B cell (primary cell): ENCODE measurements at places on chromosomes 7 and 10. TPM values are rescaled to one million over a fixed set of nuclear protein-coding genes. Genes with fewer than 3 reads are reported as not detected.
A peak's percentile ranks its signal among the peaks of the same experiment; 100 is the strongest.

DNA sequence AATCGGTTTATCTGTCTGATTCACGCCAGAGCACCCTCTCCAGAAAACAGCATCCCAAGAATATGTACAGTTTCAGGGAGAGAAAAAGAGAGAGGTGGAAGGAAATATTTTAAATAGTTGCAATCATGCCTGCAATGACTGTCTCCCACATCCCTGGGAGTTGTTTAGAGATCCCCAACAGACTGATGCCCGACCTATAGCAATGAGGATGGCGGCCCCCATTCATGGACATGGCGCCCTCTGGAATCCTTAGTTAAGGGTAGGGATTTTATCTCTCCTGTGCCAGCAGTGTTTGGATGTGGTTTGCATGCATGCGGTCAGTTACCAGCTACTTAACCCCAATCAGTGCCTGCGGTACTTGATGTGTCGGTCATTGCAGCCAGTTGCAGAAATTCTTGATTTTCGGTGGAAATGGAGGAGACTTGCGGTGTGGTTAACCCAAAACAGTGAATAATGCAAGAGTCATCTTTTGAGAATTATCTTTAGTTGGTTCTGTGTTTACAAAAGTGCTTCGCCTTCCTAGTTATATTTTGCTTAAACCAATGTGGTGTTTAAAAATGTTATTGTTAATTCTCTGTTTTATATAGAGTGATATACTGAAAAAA is 186.0 kb upstream of the TCF7L2 start:
- DNase-seq: no peak

DNA sequence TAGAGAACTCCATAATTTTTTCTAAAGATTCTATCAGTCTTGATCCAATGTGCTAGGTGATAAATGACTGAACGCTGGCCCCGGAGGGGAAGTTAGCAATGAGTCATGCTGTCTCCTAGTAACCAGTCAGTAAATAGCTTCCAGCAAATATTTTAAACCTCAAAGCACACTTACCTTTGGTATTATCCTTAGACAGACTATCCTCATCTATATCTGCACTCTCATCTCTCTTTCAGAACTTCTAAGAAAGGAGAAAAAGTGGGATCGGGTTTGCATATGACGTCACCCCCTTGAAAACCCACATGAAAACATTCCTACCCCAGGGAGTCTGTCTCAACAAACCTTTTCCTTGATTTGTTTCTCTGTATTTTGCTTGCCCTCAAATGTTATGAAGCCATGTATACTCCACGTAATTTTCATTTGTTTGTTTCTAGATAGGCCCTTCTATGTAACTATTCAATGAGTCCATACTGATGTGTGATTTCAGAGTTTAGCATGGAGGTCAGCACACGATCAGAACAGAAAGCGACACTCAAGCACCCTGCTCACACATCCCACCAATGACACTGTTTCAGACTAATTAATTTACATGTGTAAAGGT is 174.9 kb upstream of the NRP1 start:
- DNase-seq: no peak

- DNase-seq: no peak
Observed at GRCh38 chr7:133428876-133429275, 176.0 kb downstream of the EXOC4 start.

- no peak for DNase-seq
Observed at GRCh38 chr10:88472540-88472939, 110.6 kb downstream of the RNLS start.

Gene NCF1
- total RNA-seq: 183 and 189 TPM in 2 replicates

Gene HOXA7
- not detected in 2 replicates for total RNA-seq

- DNase-seq: no peak
Observed at GRCh38 chr7:31146030-31146429, 93.9 kb downstream of the ADCYAP1R1 start.

GRCh38 chr7:146345251-146345650 is 228.7 kb downstream of the CNTNAP2 start:
- DNase-seq: no peak

- no peak for DNase-seq
Observed at GRCh38 chr7:43105521-43106120, 6.8 kb upstream of the HECW1 start.

- no peak for DNase-seq
Observed at GRCh38 chr7:14218338-14218737, 228.9 kb upstream of the ETV1 start.

- DNase-seq: peak; percentile 29
Observed at GRCh38 chr7:155764438-155764793, 47.8 kb downstream of the SHH start.

GRCh38 chr10:9211228-9211627 is 1156.7 kb downstream of the GATA3 start:
- DNase-seq: no peak

DNA sequence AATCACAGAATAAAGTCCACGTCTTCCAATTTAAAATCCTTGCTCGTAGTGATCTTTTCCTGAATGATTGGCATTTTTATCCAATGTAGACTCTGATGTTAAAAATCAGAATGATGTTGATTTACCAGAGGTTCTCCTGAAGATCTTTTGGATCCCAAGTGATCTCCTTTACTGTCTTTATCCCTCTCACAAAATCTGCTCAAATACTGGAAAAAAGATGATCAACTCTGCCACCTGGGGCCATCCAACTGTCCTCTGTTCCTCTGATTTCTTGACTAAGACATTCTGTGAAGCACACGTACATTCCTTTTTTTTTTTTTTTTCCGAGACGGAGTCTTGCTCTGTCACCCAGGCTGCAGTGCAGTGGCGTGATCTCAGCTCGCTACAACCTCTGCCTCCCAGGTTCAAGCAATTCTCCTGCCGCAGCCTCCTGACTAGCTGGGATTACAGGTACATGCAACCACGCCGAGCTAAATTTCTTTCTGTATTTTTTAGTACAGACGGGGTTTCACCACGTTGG is 18.0 kb upstream of the ADRB1 start:
- no peak for DNase-seq

DNA sequence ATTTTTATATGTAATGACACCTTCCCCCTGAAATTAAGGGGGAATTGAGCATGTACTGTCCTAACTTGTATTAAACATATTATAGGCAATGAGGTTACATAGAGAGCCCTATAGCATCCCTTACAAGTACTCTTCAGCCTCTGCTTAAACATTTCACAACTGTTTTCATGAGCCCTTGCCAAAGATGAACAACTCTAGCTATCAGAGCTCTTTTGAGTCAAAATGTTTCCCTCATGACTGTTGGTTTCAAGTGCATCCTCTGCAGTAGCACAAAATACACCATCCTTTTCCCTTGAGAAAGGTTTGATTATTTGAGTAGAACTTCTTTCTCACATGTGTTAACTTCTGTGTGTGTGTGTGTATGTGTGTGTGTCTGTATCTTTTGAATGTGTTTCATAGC is 1157.6 kb upstream of the CELF2 start:
- DNase-seq: no peak
